RPMI7951 (cell line): ENCODE measurements at places on chromosomes 6 and 20. TPM values are rescaled to one million over a fixed set of nuclear protein-coding genes. Genes with fewer than 3 reads are reported as not detected.

DNA sequence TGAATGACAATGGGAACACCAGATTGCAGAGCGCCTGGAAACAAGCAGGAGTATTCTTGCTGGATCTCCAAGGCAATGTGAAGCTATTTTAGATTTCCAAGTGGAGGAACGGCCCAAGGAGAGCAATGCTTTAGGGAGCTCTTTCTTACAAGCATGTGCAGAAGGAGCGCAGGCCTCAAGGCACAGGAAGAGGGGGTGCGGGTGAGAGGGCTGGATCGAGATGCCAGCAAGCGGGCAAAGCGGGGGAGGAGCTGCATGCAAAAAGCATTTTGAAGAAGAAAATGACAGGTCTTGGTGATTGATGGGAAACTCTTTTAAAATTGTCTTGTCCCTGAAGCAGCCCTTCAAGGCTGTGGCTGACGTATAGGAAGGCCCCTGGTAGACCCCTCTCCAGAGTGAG is 171.9 kb downstream of the QRSL1 start:
- no peak for DNase-seq

DNA sequence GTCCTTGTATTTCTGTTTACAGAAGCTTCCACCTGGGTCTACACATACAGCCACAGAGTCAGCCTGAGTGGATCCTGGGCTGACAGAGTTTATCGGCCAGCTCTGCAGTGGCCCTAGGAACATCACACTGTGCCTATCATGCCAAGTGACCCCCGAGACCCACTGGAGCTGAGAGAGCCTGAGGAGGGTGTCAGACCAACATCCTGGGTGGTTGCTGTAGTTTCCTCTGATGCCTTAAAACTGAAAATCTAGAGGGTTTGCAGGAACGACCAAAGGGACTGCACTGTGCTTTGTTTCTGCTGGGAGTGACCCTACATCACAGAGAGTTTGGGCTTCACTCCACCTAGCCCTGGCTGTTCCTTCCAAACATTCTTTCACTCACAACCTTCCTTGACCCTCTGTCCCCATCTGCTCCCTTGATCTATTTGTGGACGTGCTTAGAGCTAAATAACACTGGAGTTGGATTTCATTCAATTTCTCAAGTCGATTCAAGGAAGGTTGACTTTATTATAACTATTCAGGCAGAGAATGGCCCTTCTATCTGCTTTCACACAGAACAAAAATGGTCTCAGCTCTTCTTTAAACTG is 18.1 kb downstream of the MYLK4 start:
- no peak for DNase-seq

DNA sequence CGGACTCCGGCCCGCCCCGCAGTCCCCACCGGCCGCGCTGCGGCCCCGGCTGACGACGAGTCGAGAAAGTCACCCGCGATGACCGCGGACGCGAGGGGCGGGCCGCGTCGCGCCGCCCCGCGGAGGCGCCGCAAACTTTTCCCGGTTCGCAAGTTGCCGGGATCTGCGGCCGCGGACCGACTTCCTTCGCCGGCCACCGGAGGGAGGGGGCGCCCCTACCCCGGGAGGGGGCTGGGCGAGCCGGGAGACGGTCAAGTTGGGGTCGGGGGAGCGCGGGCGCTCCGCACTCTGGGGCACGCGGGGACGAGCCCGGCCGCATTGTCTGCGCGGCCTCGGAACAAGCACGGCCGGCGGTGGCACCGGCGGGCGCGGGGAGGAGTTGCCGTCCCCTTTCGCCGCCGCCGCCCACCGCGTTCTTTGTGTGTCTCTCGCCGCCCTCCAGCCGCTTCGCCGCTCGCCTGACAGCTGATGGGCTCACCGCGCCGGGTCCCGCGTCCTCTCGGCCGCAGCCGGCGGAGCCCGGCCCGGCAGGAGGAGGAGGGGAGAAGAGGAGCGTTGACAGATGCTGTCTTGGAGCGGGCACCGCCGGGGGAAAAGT is 131.6 kb downstream of the OGFRL1 start:
- peak; percentile 49 for DNase-seq

- no peak for DNase-seq
Observed at GRCh38 chr20:14672066-14672465, 334.7 kb upstream of the FLRT3 start.

DNA sequence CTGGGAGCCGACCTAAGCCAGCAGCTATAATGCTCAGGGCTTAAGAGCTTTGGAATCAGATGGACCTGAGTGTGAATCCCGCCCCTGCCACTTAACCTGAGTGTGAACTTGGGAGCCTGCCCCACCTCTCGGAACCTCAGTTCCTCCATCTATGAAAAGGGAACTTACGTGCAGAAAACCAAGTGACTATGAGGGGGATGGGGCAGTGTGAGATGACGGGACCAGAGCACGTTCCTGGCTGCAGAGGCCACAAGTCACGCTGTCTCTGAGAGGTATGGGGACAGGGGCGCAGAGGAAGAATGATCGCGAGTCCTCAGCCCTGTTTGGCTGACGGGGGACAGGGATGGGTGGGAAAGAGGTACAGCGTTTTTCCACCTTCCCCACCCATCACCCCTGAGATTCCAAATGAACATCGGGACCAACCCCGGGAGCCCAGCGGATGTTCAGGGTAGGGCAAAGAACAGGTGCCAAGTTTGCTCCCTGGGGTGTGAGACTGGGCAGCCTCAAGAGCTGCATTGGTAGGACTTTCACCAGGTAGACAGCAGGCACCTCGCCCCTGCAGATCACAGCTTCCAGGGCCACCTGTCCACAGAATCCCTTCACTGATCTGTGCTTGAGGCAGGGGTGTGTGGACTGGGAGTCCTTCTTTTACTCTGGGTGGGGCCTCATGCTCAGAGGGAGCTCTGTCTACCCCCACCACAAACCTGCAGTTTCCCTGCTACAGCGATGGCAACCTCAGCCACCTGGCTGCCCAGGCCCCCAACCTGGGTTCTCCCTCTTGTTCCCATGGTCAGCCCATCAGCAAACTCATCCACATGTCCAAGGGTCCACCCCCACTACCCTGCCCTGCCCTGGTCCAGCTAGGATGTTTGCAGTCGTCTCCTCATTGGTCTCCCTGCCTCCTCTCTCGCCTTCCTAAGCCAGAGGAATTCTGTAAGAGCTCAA is 85.8 kb downstream of the CEBPB start:
- no peak for DNase-seq

DNA sequence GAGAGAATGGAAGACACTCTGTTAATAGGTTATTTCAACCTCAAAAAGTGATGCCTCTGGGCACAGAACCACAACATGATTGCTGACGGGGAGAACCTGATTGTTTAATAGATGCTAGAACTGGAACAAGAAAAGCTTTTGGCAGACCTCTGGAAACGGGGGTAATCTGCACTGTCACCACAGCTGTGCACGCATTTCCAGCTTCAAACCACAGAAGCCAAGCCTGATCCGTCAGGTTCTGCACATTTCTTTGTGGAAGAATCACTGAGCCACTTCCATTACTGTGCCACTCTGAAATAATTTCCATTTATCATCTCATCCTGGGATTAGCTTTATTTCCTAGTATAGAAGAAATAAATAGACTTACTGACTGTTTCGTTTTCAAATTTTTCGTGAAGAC is 309.3 kb downstream of the FARS2 start:
- DNase-seq: no peak

DNA sequence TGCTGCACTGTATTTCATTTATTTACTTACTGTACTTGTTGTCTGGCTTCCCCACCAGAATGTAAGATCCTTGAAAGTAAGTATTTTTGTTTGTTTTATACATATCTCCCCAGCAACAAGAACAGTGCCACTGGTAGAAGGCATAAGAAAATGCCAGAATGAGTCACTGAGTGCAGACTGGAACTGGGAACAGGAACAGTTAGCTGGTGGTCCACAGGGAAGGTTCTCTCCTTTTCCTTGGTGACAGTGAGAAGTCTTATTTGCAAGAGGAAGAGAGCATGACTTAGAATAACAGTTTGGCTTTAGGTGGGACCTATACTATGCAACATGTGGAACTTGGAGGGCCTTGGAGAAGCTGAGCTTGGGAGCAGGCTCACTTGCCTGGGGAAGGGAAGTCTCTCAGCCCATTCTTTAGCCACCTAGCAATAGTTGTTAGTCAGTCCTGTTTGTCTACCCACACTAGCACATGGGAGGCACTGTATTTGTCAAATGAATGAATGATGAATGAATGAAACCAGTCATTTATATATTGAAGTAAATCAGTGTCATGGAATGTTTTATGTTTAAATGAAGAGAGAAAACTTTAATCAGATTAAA is 203.5 kb downstream of the KCNQ5 start:
- peak; percentile 13 for DNase-seq

The STX11 gene
- 0.96 and 2.0 TPM in 2 replicates for total RNA-seq

The OOEP gene
- total RNA-seq: not detected in 2 replicates
